IMR-90 (cell line): ENCODE measurements at places on chromosomes 7 and 10. TPM values are rescaled to one million over a fixed set of nuclear protein-coding genes. Genes with fewer than 3 reads are reported as not detected.

Gene TRPV5
- polyA plus RNA-seq, result not detected in 2 replicates

Gene ELOVL3
- 0.09 and 0.14 TPM in 2 replicates for polyA plus RNA-seq

Gene PLCE1
- polyA plus RNA-seq, result 2.2 TPM in 2 replicates

Gene SPACDR
- polyA plus RNA-seq, result 1.3 and 2.1 TPM in 2 replicates

Gene HYAL4
- polyA plus RNA-seq, result not detected in 2 replicates

Gene HPSE2
- polyA plus RNA-seq, result not detected in 2 replicates

Gene GLI3
- 3.9 TPM in 2 replicates for polyA plus RNA-seq

Gene OR6B1
- polyA plus RNA-seq, result not detected in 2 replicates

Gene ZNF804B
- not detected in 2 replicates for polyA plus RNA-seq

DNA sequence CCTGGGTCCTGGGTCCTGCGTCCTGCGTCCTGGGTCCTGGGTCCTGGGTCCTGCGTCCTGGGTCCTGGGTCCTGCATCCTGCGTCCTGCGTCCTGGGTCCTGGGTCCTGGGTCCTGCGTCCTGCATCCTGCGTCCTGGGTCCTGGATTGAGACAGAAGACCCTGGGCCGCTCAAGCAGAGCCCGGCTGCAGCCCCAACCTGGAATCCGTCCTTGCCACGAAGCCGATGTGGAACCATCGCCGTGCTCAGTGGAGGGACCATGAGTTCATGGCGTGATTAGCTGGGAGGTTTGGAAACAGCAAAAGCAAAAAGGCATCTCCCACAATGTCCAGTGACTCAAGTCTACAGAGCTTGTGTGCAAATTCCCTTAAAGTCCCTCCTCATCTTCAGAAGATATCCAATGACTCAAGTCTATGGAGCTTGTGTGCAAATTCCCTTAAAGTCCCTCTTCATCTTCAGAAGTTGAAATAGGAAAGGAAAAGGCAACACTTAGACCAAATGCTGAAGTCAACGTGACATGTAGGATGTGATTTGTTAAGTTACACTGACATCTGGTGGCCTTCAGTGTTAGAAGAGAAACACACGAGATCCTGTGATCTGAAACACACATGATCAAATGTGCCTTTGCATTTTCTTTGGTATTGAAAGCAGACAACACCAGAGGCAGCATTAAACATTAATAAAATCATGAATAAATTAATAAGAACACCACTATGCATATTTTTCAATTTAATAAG is 179.9 kb downstream of the PTPRN2 start:
- no peak for DNase-seq

GRCh38 chr10:84257343-84258020 is 12.6 kb downstream of the RGR start:
- DNase-seq, result no peak

DNA sequence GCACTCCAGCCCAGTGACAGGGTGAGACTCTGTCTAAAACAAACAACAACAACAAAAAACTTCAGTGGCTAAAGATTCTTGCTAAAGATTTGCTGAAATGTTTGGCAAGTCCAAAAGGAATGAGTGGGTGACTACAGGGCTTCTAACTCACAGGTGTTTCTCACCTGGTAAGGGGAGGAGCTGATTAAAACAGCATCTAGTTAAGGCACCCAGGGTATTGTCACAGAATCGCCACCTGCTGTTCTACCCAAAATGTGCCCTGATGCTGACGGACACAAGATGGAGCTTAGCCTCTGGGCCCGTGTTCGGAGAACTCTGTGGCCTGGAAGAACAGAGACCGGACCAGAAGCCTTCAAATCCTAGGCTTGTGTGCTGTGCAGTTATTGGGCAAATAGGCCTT is 336.0 kb upstream of the GALNT17 start:
- no peak for DNase-seq

DNA sequence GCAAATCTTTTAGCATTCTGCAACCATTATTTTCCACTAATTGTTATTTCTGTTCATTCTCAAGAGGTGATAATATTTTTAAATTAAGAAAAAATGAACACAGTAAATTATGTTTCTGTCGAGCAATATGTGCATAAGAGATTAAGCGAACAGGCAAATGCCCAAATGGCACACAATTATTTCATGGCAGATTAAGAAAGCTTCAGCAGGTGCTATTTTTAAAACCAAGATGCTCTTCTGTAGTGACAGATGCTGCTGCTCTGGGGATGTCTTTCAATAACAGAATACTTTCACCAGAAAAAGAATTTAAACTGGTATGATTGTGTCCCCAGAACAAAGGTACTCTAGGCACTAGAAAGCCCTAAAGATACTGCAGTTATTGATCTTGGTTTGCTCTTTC is 412.7 kb upstream of the SORCS1 start:
- no peak for DNase-seq

- no peak for DNase-seq
These were observed 11.9 kb downstream of the MEOX2 start for GRCh38 chr7:15674586-15674985.

- peak; percentile 52 for DNase-seq
These were observed 10.7 kb downstream of the HIP1 start for GRCh38 chr7:75727881-75728593.

DNA sequence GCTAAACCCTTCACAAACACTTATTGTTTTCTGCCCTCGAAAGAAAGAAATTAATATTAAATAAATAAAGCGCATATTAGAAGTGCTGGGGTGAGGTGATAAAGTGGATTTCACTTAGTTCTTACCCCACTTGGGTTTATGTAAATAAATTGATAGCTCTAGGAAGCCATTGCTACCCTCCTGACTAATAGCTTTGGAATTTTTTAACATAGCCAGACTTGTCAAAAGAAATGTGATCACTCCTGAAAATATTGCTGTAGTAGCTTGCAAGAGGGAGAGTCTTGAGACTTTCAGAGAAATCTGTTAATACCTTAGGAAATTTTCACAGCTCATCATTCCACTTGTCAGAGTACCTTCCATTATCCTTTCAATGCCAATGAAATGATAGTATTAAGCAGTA is 7.6 kb downstream of the ARL5B start:
- DNase-seq, result peak; percentile 86

DNA sequence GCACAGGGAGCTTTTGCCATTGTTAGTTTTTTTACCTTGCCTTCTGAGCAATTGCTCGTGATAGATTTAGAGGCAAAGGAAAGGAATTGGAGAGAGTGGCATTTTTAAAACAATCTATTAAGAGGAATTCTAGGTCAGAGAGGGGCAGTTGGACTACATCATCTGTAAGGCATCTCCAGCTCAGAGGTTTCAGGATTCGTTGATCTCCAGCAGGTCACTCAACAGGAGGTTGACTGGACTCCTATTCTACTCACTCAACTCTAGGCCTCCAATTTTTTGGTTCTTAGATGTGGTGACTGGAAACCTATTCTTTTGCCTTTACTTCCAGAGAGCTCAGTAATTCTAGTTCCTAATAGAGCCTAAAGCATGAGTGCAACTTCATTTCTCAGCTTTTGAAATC is 42.8 kb downstream of the TBXAS1 start:
- peak; percentile 56 for DNase-seq

DNA sequence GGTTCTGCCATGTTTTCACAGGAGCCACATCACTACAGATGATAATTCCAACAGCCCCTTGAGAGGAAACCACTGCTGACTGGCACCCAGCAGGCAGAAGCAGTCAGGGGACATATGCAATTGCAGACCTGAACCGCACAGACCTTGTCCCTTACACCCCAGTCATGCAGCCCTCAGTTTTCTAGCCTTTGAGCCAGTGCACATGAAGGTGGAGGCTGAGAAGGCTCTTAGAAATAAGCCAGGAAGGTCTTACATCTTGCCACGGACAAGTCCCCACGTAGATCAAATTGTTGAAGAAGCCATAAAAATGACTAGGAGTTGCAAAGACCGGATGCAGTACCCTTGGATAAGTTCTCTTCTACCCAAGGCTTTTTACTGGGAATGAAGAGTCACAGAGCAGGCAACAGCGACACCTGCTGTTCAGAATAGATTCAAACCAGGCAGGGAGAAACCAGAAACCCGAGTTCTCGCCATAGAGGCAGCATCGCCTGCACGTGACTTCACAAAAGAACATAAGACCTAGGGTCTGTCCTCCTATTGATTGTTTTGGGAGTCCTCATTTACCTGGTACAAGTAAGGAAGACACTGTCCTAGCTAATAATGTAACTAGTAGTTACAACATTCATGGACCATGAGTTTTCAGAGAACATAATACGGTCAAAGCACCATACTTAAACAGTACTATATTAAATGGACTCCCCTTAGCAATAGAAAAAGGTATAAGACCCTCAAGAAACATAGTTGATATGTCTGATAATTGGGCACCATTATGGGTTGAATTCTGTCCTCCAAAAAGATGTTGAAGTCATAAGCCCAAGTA is 11.1 kb downstream of the STEAP1B start:
- DNase-seq, result peak; percentile 73

DNA sequence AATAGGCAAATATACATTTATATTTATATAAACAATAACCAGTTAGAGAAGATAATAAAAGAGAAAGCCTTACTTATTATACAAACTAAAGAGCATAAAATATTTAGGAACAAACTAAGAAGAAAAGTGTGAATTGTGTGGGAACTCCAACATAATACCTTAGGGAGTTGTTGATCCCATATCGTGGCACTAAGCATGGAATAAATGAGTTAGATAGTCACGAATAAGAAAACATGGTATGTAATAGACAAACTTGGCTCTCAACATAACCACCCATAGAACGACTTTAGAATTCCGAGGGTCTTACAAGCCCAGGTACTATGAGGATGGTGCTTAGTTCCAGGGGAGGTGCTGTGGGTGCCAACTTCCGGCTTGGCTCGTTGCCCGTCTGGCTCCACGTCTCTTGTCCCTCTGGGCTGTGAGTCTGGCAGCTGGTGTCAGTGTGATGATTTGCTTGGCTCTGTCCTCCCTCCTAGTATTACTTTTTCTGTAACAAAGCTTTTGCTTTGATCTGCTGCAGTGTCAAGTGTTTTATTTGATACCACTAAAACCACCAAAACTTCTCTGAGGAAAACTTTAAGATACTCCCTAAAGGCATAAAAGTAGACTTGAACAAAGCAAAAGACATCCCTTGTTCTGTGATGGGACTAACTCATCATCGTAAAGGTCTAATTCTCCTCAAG is 9.5 kb upstream of the RBM20 start:
- DNase-seq, result no peak

DNA sequence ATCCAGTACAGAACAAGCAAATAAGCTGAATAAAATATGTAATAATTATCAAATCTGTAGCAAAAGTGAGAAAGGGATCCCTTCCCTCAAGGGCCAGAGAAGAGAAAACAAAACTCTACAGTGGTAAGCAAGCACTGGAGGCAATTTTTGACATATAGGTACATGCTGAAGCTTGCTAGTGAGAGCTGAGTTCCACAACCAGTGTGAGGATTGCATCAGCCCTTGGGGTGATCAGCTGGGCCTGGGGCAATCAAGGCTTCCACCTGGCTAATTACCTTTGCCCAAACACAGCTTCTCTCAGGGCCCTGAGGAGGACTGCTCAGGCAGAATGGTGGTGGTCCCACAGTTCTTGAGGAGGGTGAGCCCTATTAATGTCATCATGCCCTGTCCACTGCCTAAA is 134.4 kb upstream of the DLX6 start:
- DNase-seq, result no peak

GRCh38 chr10:27603104-27603503 is 99.0 kb downstream of the RAB18 start:
- DNase-seq, result no peak
